ENCODE measurements at places on chromosomes 1 and 21.

- DNase-seq, result no peak
Observed at GRCh38 chr1:8381618-8382017, 63.7 kb downstream of the SLC45A1 start.

DNA sequence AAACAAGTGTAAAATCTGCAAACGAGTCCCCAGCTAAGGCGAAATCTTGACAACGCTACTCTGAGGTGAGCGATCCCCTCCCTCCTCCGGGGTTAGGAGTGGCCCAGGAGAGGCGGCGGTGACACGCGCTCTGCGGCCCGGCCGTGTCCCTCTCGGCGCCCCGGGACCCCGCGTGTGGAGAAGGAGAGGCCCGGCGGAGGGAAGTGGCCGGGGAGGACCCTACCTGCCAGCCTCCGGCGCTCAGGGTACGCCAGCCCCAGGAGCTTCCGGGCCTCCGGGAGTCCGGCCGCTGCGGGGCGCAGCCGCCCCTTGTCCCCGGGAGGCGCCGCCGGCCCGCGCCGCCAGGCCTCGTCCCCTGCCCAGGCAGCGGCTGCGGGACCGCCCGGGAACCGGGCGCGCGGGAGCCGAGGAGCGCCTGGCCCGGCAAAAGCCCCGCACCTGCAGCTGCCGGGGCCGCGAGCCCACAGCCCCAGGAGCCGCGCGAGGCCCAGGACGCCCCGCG is 543 bp downstream of the ABCB10 start:
- no peak for DNase-seq

DNA sequence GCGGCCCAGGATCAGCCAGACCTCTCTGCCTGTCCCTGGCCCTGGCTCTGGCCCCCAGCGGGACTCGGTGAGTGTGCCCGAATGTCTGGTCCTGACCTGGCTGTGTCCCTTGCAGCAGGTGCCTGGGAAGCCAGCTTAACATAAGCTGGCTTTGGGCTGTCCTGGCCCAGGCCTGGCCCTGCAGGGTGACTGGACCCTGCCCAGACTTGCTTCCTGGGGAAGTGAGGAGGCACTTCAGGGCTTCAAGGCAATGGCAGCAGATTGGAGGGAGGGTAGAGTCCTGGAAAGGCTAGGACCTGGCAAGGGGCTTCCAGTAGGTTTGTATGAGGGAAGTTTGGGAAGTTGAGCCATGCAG is 16.4 kb downstream of the RPS6KA1 start:
- no peak for DNase-seq

DNA sequence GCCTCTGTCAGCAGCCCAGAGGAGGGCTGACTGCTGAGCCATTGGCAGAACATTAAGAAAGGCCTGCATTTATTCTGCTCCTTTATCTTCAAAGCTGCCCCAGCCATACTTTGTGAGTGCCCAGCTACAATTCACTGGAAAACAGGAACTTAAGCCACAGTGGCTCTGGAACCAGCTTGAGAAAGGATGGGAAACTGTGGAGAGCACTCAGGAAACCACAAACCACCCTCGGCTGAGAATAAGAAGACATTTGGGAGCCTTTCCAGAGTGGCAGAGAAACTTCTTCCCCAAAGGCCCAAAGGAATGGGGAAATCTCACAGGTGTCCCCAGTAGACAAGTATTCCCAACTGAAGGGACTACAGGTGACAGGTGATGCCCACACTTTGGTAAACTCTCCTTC is 1.8 kb downstream of the LAMB3 start:
- no peak for DNase-seq

GRCh38 chr21:40053007-40053406 is 185.8 kb downstream of the PCP4 start:
- no peak for DNase-seq

- no peak for DNase-seq
Observed at GRCh38 chr21:41373763-41374162, 11.9 kb downstream of the MX2 start.

DNA sequence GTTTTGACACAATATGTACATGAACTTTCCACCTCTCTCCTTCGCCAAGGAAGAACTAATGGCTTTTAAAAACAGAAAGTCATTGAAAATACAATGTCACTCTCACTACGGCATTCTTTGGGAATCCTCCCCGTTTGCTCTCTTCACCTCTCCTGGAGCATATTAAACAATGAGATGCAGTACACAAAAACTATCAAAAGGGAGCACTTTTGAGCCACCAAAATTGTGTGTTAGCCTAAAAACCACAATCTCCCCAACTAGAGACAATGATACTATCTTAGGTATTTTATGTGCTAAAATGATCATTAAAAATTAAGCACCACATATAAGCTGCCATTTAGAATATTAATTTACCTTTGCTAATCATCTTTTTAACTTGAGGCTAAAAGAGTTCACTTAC is 425.5 kb downstream of the KCTD3 start:
- DNase-seq, result no peak

DNA sequence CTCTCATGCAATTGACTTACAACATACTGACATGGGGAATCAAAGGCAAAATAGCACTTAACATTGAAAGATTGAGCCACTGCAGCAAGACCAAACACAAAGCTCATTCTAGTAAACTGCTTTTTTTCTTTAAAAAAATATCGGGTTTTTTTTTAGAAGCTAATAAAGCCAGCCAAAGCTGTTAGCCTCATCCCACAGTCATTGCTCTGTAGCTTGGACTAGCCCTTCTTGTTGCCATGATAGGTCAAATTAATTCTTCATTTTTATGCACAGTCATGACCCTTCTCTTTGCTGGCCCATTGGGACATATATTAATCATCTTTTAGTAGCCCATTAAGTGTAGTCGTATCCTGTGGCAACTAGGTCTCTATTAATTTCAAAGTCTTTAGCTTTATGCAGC is 231.3 kb downstream of the ADGRL2 start:
- no peak for DNase-seq

DNA sequence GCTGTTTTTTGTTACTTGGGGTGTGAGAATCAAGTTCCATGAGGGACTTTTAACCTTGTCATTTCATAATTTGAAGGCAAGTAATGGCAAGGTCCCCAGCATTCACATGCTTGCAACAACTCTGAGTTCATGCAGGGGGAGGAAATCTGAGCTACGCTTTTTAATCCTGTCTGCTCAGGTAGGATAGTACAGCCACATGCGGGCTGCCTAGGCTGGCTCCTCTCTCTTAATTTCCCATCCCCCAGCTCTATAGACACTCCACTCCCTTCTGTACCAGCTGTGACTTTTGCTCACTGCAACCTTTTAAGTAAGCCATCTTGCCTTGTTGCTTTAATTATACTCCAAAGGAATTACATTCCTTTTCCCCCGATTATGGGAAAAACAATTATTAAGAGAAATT is 30.1 kb downstream of the PTGFR start:
- DNase-seq, result no peak

GRCh38 chr1:9181990-9182783 is 52.4 kb upstream of the H6PD start:
- DNase-seq, result no peak

GRCh38 chr1:41245659-41246058 is 3.6 kb upstream of the SCMH1 start:
- DNase-seq, result no peak

- no peak for DNase-seq
Observed at GRCh38 chr1:64623750-64624191, 121.1 kb upstream of the RAVER2 start.

DNA sequence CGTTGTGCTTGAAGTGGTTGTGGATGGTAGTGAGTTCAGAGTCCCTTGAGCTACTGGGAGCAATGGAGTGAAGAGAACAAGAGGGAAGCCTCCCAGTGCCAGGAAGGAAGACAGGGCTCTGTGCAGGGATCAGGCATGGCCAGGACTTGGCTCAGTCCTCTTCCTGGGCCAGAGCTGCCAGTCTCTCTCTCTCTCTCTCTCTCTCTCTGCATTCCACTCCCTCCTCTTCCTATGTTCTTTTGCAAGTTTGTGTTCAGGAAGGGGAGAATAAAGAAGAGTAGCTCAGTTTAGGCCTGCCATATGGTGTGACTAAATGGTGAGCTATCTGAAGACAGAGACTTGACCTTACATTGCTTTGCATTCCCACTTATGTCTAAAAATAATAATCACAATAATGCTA is 20.5 kb upstream of the RPTN start:
- DNase-seq, result no peak

DNA sequence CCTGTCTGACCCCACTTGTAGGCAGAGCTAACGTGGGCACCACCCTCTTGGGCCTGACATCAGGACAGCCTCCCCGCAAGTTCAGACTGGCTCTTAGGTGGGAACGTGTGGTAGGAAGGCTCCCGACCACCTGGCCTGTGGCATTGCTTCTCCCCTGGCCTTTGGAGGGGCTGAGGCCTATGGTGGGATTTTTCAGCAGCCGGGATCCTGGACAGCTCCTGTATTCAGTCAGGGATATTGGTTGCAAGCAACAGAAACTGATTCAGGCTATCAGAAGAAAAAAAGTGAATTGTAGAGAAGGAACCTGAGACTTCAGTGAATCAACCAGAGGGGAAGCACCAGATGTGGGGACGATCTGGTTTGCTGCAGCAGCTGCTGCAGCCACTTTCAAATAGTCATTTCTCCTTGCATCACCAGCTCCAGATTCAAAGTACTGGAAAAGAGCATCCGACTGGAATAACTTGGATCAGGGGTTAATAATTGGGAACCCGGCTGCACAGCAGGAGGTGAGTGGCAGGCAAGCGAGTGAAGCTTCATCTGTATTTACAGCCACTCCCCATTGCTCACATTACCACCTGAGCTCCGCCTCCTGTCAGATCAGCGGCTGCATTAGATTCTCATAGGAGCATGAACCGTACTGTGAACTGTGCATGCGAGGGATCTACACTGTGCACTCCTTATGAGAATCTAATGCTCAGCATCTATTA is 5.9 kb downstream of the RNF186 start:
- no peak for DNase-seq

DNA sequence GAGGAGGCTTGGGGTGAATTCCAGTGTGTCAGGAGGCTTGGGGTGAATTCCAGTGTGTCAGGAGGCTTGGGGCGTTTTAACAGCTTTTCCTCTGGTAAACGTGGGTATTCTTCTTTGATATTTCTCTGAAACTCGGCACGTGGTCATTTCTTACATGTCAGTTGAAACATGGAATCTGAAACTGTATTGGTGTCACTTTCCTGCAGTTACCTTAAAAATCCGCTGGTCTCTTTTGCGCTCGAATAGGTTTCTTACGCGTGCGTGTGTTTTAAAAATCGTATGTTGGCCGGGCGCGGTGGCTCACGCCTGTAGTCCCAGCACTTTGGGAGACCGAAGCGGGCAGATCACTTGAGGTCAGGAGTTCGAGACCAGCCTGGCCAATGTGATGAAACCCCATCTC is 33.5 kb downstream of the PRKCZ start:
- DNase-seq, result no peak

- no peak for DNase-seq
Observed at GRCh38 chr21:25586326-25586725, 21.0 kb downstream of the MRPL39 start.

GRCh38 chr1:65207317-65207716 is 59.3 kb downstream of the AK4 start:
- no peak for DNase-seq

GRCh38 chr1:107858323-107858722 is 106.7 kb downstream of the VAV3 start:
- no peak for DNase-seq

DNA sequence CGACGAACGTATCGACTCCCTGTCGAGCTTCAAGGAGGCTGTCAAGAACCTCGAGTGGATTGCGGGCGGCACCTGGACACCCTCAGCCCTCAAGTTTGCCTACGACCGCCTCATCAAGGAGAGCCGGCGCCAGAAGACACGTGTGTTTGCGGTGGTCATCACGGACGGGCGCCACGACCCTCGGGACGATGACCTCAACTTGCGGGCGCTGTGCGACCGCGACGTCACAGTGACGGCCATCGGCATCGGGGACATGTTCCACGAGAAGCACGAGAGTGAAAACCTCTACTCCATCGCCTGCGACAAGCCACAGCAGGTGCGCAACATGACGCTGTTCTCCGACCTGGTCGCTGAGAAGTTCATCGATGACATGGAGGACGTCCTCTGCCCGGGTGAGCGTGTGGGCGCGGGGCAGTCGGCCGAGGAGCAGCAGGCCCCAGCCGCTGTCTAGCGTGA is 28.0 kb downstream of the COL6A2 start:
- DNase-seq, result no peak

GRCh38 chr1:230493264-230493663 is 67.1 kb upstream of the PGBD5 start:
- no peak for DNase-seq

DNA sequence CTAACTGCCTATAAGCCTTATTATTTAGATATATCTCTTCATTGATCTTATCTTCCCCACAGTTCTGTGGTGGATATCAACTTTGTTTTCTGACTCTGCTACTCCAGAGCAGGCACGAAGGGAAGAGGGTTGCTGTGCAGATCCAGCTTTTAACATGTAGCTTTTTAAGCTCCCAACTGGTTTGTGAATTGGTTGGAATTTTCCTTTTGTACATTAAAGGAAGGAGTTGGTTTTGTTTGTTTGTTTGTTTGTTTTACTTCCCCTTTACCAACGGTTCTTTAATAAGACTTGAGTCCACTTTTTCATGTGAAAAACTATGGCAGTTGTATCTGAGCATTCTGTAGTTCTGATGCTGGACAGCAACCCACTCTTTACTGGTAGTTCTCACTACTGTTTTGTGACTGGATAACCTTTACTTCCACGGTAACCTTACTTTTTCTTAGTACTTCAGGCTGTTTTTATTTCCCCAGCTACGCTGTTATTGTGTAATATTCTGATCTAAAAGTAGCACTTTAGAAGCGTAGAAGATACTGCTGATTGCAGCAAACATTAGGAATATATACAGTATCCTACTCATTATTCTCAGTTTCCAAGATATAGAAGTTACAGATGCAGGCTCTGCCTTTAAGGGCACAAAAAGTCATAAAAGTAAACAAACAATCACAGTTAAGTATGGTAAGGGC is 1.6 kb downstream of the GNPAT start:
- no peak for DNase-seq

DNA sequence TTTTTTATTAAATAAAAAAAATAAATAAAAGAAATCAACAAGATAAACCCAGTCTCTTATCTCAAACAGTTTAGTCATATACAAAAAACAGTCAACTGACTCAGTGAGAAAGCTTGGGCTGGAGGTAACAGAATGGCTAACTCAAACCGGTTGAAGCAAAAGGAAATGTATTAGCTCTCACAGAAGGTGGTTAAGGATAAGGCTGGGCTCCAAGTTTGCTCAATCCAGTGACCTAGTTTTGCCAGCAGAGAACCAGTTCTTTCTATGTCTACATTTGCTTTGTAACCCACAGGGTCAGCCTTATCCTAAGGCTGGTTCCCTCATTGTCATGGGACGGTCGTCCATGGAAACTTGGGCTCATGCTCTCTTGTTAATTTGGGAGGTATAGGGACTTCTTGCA is 144.5 kb upstream of the L1TD1 start:
- DNase-seq, result no peak

DNA sequence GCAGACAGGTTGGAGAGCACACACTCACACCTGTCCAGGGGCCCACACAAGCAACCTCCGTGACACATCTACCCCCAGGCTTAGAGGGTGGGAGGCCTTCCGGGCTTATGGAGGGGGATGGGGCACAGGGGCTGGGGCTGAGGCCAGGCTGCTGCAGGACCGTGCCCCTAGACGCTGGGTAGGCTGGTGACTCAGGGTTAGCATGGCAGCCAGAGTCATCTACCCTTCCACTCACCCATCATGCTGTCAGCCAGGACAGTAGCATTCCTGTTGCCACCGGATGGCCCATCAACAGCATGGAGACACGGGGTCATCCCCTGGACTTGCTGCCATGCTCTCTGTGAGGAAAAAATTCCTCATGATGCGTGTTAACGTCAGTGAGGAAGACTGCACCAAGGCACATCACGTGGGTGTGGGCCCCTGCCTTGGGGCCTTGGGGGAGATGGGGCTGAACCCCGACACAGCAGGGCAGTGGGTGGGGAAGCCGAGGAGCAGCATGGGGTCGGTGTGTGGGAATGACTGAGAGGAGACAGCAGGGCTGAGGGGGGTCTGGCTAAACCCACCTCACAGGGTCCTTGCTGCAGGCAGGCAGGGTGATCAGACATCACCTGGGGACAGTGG is 52.8 kb downstream of the WNT9A start:
- DNase-seq, result no peak
